ENCODE measurements at places on chromosomes 16 and 17. TPM values are rescaled to one million over a fixed set of nuclear protein-coding genes. Genes with fewer than 3 reads are reported as not detected.

Gene NOG
- total RNA-seq, result 4.3 TPM

Gene GSPT1
- 41.5 TPM for total RNA-seq

Gene CD300LB
- 0.04 TPM for total RNA-seq

Gene ALOX12B
- not detected for total RNA-seq

Gene CX3CL1
- 2.5 TPM for total RNA-seq

Gene PRSS36
- 2.3 TPM for total RNA-seq

Gene KRT38
- total RNA-seq, result not detected

- no peak overlapping the region for H3K27ac ChIP-seq
- H3K4me3 ChIP-seq, result no peak overlapping the region
- H3K27me3 ChIP-seq, result no peaks in the 10 kb centered on the region
- H3K36me3 ChIP-seq, result no peaks in the 10 kb centered on the region
These were observed 106.3 kb upstream of the SIAH1 start for GRCh38 chr16:48491517-48491916.

DNA sequence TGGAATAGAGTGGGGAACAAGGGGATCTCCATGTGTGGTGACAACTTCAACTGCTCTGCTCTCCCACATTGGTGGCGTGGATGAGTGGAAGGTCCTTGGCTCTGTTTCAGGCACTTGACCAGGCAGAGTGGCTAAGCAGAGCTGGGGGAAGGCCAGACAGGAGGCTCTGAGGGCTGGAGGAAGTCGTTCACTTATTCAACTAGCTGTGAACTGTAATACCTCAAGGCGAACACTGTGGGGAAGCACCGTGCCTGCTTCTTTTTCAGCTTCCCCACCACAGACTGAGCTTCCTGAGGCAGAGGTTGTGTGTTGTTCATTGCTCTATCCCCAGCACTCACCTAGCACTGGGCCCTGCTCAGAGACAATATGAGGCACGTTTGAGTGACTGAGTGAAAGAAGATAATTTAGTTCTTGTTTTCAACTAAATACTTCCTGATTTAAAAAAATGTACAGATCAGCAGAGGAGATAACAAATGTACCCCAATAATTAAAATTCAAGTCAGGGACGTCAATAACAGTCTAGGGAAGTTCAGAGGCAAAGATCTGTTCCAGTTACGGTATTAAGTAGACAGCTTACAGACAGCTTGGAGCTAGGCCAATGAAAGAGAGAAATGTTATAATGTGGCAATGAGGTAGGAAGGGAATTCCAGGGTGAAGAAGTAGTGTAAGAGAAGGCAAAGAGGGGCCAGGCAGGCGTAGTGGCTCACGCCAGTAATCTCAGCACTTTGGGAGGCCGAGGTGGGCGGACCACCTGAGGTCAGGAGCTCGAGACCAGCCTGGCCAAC, 34.7 kb downstream of the MYO18A start:
- H3K36me3 ChIP-seq, result no peaks in the 10 kb centered on the region
- peak overlapping the region; percentile 33 for H3K27ac ChIP-seq
- H3K4me3 ChIP-seq, result no peak overlapping the region
- DNase-seq, result peak; percentile 82

GRCh38 chr17:10726196-10726595, 3.6 kb downstream of the TMEM220 start:
- H3K27me3 ChIP-seq, result no peaks in the 10 kb centered on the region
- no peak overlapping the region for H3K27ac ChIP-seq
- DNase-seq, result no peak
- no peak overlapping the region for H3K4me3 ChIP-seq
- H3K36me3 ChIP-seq, result peaks cover 25% of the 10 kb centered on the region

DNA sequence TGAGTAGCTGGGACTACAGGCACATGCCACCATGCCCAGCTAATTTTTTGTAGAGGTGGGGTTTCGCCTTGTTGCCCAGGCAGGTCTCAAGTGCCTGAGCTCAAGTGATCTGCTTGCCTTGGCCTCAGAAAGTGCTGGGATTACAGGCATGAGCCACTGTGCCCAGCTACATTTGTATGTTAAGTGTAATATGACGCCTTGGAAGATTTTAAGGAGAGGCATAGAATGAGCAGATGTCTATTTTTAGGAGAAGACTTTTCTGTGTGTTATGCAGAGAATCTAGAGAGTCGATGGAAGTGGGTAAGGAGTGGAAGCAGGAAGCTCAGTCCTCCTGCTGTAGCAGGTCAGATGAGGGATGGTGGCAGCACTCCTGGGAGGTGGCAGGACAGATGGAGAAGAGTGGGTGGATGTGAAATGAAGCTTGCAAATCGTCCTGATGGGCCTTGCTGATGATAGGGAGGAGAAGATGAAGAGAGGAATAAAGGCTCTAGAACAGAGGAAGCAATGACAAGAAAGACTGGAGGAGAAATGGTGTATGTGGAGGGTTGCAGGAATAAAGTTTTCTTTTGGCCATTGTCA, 125.3 kb downstream of the SHISA6 start:
- DNase-seq, result no peak
- H3K27ac ChIP-seq, result no peak overlapping the region
- H3K27me3 ChIP-seq, result no peaks in the 10 kb centered on the region
- H3K4me3 ChIP-seq, result no peak overlapping the region
- H3K36me3 ChIP-seq, result no peaks in the 10 kb centered on the region

DNA sequence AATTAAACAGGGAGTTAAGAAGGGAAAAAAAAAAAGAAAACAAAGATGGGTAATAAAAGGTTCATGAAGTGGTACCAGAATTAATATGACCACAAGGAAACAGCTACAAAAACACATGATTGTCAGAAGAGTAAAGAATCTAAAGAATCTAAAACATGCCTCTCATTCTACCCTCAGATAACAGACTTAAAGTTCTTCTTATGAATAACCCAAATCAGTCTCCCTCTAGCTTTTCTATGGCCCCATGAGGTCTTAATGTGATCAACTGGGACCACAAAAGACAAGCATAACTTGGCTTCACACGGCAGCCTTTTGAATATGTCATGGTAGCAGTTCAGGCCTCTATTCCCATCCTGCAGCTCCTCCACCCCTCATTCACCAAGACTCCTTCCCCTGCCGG, 6.9 kb downstream of the MYH10 start:
- DNase-seq, result no peak
- H3K27me3 ChIP-seq, result no peaks in the 10 kb centered on the region
- no peak overlapping the region for H3K4me3 ChIP-seq
- peaks cover 5% of the 10 kb centered on the region for H3K4me1 ChIP-seq
- H3K36me3 ChIP-seq, result peaks cover 11% of the 10 kb centered on the region

DNA sequence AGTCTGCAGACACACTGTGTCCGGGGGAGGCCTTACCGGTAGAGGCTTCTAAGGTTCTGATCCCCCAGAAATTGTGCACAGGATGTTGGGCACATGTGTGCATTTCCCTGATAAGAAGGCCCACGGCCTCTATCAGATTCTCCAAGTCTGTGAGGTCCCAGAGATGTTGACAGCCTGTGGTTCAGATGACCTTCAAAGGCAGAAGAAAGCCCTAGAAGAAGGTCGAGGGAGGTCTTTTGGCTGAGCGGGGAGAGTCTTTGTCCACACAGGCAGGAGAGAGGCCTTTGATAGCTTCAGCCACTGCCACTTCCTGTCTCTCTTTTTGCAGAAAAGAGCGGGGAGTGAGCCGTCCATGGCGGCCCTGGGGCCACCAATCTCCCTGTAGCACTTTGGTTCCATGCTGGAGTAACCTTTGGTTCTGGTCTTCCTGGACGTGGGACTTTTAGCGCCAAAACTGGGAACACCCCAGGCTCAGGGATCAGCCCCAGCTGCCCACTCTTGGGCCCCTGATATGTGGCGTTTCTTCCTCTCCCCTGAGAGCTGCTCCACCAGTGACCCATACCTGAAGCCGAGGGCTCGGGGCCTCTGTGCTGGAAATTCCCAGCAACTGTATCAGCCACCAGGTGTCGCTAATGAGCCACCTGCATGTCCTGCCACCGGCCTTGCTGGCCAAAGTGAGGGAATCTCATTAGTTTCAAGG, 28.1 kb upstream of the LGALS9 start:
- peaks cover 79% of the 10 kb centered on the region for H3K36me3 ChIP-seq
- DNase-seq, result peak; percentile 81
- H3K4me1 ChIP-seq, result peaks cover 14% of the 10 kb centered on the region
- no peak overlapping the region for H3K27ac ChIP-seq
- no peak overlapping the region for H3K4me3 ChIP-seq
- no peaks in the 10 kb centered on the region for H3K27me3 ChIP-seq

DNA sequence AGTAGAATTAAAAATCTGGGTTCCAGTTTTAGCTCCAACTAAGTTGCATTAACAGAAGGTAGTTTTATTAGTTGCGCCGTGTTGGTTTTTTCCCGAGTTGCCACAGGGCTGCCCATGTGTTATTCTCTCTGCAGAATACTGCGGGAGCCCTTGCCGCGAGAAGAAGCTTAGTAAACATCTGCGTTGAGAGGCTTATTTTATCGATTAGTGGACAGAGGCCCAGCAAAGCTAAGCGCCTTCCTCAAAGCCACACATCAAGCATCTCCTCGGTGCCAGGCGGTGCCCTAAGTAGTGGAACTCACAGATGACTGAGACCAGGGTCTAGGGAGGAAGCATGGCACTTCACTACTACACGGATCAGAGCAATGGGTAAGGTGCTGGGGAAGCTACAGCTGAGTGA, 212.3 kb upstream of the IRX5 start:
- peaks cover 2% of the 10 kb centered on the region for H3K27me3 ChIP-seq
- no peaks in the 10 kb centered on the region for H3K36me3 ChIP-seq
- H3K4me3 ChIP-seq, result no peak overlapping the region
- no peaks in the 10 kb centered on the region for H3K4me1 ChIP-seq
- DNase-seq, result no peak
- no peak overlapping the region for H3K27ac ChIP-seq

- peak; percentile 74 for DNase-seq
- no peaks in the 10 kb centered on the region for H3K27me3 ChIP-seq
- H3K27ac ChIP-seq, result peak overlapping the region; percentile 94
- H3K4me1 ChIP-seq, result peaks cover 13% of the 10 kb centered on the region
- peak overlapping the region; percentile 67 for H3K4me3 ChIP-seq
These were observed 650 bp downstream of the ATP6V0A1 start for GRCh38 chr17:42459256-42459800.

- peaks cover 2% of the 10 kb centered on the region for H3K4me1 ChIP-seq
- H3K27me3 ChIP-seq, result peaks cover 33% of the 10 kb centered on the region
- H3K27ac ChIP-seq, result no peak overlapping the region
- H3K4me3 ChIP-seq, result no peak overlapping the region
- no peaks in the 10 kb centered on the region for H3K36me3 ChIP-seq
- no peak for DNase-seq
These were observed 47.5 kb downstream of the COX4I1 start for GRCh38 chr16:85847036-85847435.
